ENCODE measurements at places on chromosomes 2 and 18. TPM values are rescaled to one million over a fixed set of nuclear protein-coding genes. Genes with fewer than 3 reads are reported as not detected.

The CAPN14 gene
- not detected for total RNA-seq

The HDHD2 gene
- 25.9 TPM for total RNA-seq

The EIPR1 gene
- 35.9 TPM for total RNA-seq

DNA sequence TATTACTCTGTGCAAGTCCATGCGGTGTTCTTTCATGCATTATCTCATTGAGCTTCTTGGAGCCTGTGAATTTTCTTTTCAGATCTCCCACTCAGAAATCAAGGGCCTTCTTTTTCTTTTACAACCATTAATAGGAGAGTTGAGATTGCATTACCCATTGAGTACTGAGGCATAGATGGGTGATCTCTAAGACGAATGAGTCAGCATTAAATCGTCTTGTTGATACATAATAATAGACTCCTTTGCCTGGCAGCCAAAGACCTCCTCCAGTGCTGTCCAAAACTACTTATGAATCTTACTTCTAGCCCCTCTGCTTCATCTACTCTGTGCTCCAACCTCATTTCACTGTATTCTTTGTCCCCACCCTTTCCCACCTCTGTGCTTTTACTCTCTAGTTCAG lies 180.5 kb downstream of the AGPS start:
- no peak for DNase-seq

GRCh38 chr18:7174344-7175095 lies 56.4 kb upstream of the LRRC30 start:
- DNase-seq: no peak

Data from K562 (cell line).